CD4-positive, alpha-beta T cell treated with Interleukin-12 subunit alpha and Interleukin-12 subunit beta, for 1 hour (primary cell): ENCODE measurements at places on chromosomes 3 and 15.

- no peak for DNase-seq
Measured at GRCh38 chr3:14474363-14475081, 65.6 kb downstream of the GRIP2 start.

- DNase-seq: no peak
Measured at GRCh38 chr3:80192936-80193335, 425.1 kb upstream of the ROBO1 start.

DNA sequence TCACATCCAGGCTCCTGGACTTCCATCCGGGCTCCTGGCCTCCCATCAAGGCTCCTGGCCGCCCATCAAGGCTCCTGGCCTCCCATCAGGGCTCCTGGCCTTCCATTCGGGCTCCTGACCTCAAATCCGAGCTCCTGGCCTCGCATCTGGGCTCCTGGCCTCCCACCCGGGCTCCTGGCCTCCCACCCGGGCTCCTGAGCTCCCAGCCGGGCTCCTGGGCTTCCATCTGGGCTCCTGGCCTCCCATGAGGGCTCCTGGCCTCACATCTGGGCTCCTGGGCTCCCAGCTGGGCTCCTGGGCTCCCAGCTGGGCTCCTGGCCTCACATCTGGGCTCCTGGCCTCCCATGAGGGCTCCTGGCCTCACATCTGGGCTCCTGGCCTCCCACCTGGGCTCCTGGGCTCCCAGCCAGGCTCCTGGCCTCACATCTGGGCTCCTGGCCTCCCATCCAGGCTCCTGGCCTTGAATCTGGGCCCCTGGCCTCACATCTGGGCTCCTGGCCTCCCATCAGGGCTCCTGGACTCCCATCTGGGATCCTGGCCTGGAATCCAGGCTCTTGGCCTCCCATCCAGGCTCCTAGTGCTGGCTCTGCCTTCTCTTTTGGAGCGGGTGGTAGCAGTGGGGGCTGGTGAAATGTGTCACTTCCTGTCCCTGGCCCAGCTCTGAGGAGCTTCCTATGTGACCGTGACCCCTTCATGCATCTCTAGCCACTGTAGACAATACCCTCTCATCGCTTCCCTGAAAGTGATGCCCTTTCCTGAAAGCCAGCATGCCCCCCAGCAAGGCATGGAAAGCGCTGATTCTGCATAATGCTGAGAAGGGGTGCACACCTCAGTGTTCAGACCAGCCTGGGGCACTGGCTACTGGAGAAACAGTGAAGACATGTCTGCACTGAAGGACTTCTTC, 62.7 kb upstream of the BLM start:
- no peak for DNase-seq

- no peak for DNase-seq
Measured at GRCh38 chr3:46615976-46616375, 3.7 kb downstream of the FAM240A start.

- DNase-seq: no peak
Measured at GRCh38 chr3:141776376-141776775, 13.2 kb downstream of the GRK7 start.

- DNase-seq: no peak
Measured at GRCh38 chr3:18008706-18009368, 266.4 kb upstream of the TBC1D5 start.

GRCh38 chr15:40863660-40864270, 10.3 kb downstream of the RHOV start:
- DNase-seq: no peak

GRCh38 chr3:58691997-58692396, 25.4 kb upstream of the FAM3D start:
- DNase-seq: no peak

- DNase-seq: no peak
Measured at GRCh38 chr3:142963234-142963515, 299 bp downstream of the PAQR9 start.
